Renal cortex interstitium (tissue), 15 donors: ENCODE measurements at places on chromosomes 11 and 22.

GRCh38 chr11:76672431-76673175 lies 2.1 kb upstream of the LRRC32 start:
- DNase-seq: no peak

DNA sequence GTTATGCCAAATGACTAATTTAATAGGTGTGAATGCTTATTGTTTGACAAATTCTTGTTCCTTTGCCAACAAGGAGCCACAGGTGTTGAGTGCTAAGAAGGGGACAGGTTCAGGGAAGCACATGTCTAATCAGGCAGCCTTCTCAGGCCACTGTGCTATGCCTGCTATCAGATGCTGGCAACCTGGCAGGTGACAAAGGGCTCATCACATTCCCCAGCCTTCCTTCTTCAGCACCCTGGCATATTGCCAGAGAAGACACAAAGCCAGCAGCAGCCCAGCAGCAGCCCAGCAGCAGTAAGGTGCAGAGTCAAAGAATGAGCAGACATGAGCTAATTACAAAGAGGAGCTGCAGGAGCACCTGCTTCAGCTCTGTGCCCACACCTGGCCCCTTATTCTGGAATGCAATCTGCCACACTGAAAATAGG lies 68.2 kb downstream of the GUCY1A2 start:
- DNase-seq: no peak

DNA sequence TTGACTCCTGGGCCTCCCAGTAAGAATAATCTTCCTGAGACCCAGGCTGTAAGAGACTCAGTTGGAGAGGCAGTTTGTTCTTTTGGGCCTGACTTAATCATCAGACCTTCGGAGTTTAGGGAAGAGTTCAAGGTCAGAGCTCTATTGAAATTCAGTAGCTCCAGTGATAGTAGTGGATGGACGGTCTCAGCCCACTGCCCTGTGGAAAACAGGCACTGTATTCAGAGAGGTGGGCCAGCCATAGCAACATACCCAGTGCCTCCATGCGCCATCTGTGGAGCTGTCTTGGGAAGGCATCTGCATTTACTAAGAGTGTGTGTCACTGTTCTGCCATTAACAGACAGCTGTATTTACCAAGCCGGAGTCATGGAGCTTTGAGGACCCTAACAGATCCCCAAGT lies 2.9 kb downstream of the SMARCB1 start:
- DNase-seq: no peak

DNA sequence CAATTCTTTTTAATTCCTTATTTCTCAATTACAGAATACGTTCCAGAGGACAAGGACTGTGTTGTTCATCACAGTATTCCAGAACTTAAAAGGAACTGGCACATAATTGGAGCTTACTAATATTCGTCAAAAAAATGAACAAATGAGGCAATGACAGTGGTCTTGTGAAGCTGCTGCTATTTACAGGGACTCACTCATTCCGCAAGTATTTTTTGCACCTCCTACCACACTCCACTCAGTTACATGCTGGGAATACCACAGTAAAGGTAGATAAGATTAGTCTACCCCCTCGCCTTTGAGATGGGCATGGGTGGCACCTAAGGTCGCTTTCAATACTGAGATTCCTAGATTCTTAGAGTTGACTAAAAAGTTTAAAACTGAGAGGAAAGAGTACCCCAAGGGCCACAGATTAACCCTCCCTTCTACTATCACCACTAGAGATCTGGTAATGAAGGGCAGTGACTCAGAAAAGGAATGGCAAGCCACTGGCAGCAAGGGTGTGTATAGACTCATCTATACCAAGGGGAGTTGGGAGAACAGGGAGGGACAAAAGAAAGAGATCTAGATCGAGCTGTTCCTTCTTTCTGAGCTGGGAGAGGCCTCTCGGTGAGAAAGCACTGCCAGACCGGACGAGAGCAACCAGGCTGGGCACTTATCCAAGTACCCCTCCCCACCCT lies 85.0 kb downstream of the RPL27A start:
- DNase-seq: no peak

- no peak for DNase-seq
Measured at GRCh38 chr11:10561947-10562346, 6.5 kb downstream of the LYVE1 start.
